Right renal pelvis (tissue), 4 donors: ENCODE measurements at places on chromosomes 3 and 15. TPM values are rescaled to one million over a fixed set of nuclear protein-coding genes. Genes with fewer than 3 reads are reported as not detected.

DNA sequence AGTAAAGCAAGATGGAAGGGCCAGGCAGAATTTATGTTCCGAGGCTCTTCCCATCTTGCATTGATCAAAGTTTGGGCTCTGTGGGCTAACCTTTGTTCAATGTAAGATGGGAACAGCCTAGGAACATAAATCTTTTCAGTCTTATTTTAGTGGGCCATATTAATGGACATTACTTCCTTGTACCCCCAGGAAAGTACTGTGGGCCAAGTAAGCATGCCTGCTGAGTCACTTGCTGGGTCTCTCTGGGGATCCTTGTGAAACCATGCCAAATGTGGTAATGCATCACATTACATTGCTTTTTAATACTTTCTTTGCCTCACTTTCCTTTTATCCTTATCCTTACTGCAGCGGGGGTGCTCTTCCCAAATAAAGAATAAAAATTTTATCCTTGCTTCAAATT, 349.5 kb upstream of the POU1F1 start:
- DNase-seq = no peak

GRCh38 chr3:74789111-74789510, 174.7 kb upstream of the CNTN3 start:
- DNase-seq = no peak

Gene POPDC2
- 2.6 TPM for polyA plus RNA-seq

DNA sequence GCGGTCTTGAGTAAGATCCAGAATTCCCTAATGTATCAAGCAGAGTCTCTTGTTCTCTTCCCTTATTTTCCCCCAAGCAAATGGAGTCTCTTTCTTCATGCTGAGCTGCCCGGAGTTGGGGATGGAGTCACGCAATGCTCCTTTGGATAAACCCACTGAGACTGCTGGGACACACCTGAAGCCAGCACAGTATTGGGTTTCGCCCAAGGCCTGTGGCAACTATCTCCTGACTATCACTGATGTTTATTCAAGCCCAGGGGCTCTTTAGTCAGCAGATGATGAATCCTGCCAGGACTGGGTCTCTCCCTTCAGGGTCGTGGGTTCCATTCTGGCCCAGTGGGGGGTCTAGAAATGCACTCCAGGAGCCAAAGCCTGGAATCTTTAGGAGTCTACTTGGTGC, 11.3 kb downstream of the USF3 start:
- no peak for DNase-seq

DNA sequence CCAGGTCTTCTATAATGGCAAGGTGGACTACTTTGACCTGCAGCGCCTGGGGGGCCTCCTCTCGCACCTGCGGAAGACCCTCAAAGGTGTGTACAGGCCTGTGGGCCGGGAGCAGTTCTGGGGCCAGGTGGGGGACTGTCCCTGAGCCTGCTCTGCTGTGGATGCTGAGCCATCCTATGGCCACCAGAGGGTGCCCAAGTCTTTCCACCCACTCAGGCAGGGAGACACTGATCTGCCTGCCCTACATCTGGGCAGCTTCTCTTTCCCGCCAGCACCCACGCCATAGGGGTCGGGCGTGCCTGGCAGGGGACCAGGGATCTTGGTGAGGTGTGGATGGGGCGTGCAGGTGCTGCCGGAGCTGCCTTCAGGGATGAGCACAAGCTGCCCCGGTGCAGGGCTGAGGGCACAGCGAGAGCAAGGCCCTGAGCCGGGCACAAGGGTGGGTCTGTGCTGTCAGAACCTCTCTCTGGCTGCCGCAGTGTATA, 14.1 kb downstream of the RNF123 start:
- no peak for DNase-seq

Gene REC114
- polyA plus RNA-seq = not detected

DNA sequence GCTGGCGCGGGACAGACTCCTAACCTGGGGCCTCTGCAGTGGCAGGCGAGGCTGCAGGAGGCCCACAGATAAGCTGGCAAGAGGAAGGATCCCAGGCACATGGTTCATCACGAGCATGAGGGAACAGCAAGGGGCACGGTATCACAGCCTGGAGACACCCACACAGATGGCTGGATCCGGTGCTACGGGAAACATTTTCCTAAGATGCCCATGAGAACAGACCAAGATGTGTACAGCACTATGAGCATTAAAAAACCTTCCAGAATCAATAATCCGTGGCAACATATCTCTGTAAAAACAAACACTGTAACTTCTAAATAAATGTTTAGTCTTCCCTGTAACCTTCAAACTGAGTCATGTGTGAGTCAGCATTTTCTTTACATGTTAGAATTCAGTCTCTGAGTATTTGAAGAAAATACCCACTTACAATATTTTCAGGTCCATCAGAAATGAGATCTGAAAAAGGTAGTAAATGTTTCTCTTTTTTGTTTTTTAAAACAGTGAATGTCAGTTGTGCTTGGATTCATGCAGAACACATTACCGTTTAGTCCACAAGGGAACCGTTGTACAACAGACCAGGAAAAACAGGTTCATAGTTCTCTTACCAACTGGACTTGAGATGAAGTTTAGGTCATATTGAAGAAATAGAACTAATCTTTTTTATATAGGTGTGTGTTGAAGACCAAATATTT, 75.9 kb downstream of the BOC start:
- no peak for DNase-seq

Gene ZIC1
- polyA plus RNA-seq = 0.39 TPM

Gene MNS1
- 24.1 TPM for polyA plus RNA-seq

Gene PRICKLE2
- 19.9 TPM for polyA plus RNA-seq

- no peak for DNase-seq
Measured at GRCh38 chr3:141015481-141015880, 35.7 kb upstream of the SPSB4 start.

Gene IGF1R
- 46.5 TPM for polyA plus RNA-seq

DNA sequence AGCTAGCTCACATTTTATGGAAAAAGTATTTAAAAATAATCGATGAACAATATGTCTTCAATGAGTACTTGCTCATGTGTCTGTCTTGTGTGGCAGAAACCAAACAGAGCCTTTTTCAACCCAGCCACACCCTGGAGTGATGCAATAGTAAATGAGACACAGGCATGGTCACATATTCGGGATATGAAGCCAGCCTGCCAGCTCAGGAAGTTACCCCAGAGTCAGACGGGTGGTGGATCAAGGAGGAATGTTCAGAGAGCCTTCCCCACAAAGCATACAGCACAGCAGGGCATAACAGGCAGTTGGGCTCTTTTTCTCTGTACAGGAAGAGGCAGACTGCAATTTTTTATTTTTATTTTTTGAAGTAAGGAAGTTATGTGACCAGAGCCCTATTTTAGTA, 27.3 kb downstream of the LARP6 start:
- no peak for DNase-seq

- no peak for DNase-seq
Measured at GRCh38 chr15:91208371-91208770, 108.3 kb downstream of the SV2B start.

- no peak for DNase-seq
Measured at GRCh38 chr3:9781978-9782603, 10.2 kb downstream of the TADA3 start.

Gene FAH
- polyA plus RNA-seq = 44.2 TPM

- DNase-seq = no peak
Measured at GRCh38 chr3:51224283-51224682, 160.8 kb upstream of the MANF start.

- DNase-seq = no peak
Measured at GRCh38 chr3:77699125-77699691, 659.3 kb downstream of the ROBO2 start.

DNA sequence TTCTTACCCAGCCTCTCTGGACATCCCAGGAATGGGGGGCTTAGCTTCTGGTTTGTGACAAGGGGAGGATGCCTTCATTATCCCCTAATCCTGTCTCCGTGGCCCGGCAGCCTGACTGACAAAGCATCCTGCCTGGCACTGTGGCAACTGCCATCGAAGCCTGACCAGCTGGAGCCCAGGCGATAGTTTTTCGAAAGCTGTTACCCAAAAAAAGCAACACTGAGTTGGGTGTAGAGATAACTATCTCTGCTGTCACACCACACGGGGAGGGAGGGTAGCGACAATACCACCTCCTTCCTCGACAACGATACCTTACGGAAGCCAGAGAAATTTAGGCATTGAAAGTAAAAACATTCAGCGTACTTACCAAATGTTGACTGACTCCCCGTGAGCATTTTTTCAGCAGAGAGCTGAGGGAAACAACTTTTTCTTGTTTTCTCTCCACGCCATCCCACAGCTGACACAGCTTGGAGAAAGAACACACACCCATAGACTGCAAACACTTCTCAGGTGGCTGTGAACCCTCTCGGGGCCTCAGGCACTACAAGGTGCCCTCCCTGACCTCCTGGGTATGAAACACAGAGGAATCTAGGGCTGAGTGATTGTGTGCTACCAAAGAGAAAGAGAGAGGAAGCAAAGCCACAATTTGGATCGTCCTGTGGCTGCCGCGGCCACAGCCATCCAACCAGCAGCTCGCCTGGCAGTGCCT, 361.9 kb upstream of the ICE2 start:
- DNase-seq = no peak

Gene AMT
- 40.5 TPM for polyA plus RNA-seq

Gene VIPR1
- polyA plus RNA-seq = 1.1 TPM

DNA sequence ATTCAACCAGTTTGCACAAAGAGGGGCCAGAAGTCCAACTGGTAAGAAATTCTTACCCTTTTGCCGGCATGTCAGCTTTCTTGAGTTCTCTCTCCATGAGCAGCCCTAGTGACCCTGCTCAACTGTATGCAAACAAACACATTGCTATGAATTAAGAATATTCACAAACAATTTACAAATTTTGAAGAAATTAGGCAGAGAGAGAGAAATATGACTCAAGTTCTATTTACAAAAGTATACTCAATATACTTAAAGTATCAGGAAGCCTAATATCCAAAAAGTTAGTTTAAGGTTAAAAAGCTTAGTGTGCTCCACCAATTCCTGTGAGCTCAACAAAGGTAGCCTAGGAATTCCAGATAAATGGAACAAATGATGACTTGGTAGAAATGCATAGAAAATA, 3.5 kb upstream of the EHHADH start:
- DNase-seq = no peak

- no peak for DNase-seq
Measured at GRCh38 chr15:80873366-80873952, 94.3 kb downstream of the CEMIP start.

Gene ERICH6
- polyA plus RNA-seq = 0.34 TPM

GRCh38 chr15:65259367-65259797, 27.3 kb downstream of the PARP16 start:
- DNase-seq = no peak

DNA sequence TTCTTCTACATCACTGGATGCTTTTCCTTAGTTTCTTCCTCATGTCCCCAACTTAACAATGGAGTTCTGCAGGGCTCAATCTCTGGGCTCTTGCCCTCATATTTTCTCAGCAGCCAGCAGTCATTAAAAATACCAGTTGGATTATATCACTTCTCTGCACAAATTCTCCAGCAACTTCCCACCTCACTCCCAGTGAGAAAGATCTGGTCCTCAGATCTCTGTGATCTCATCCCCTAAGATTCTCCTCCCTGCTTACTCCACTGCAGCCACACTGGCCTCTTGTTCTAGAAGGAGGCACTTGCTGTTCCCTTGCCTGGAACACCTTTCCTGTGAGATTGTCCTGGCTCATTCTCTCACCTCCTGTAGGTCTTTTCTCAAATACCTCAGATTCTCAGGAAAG, 6.1 kb downstream of the ERICH6 start:
- no peak for DNase-seq

- no peak for DNase-seq
Measured at GRCh38 chr15:90248789-90249202, 560 bp upstream of the TTLL13 start.

DNA sequence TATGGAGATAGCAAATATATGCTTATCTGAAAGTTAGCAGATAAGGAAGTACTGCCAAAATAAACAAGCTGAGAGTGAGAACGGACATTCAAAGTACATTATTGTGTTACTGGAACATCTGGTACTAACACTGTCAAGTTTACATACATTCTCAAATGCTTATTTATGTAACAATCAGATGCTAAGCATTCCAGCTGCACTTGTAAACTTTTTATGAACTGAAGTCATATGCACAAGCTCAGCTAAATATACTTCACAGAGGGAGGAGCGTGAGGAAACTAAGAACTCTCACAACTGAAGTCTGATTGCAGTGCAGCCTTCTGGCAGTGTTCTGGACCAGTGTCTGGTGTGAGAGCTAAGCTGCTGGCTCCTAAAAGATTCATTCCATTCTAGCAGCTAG, 223.7 kb upstream of the NANOGP8 start:
- no peak for DNase-seq

Gene TMEM158
- 9.5 TPM for polyA plus RNA-seq

GRCh38 chr3:35404571-35404970, 234.8 kb upstream of the ARPP21 start:
- DNase-seq = no peak

Gene TUSC7
- not detected for polyA plus RNA-seq

GRCh38 chr3:4079339-4080195, 223.6 kb upstream of the SETMAR start:
- DNase-seq = no peak

DNA sequence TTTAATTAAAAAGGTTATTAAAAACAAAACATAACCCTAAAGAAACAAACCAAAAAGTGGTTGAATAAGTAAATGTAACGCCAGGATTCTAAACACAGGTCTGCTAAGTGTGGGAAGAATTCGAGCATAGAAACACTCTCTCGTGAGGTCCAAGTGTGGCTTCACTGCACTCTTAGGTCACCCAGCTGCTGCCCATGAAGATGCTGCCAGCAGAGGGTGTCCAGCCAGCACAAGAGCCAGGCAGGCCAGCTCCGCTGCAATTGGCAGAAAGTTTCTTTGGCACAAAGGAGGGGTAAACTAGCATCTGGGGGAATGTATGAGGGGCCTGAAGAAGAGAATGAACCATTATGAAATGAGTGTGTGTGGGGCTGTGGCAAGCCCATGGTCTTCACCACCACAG, 215.7 kb upstream of the FEZF2 start:
- DNase-seq = no peak

DNA sequence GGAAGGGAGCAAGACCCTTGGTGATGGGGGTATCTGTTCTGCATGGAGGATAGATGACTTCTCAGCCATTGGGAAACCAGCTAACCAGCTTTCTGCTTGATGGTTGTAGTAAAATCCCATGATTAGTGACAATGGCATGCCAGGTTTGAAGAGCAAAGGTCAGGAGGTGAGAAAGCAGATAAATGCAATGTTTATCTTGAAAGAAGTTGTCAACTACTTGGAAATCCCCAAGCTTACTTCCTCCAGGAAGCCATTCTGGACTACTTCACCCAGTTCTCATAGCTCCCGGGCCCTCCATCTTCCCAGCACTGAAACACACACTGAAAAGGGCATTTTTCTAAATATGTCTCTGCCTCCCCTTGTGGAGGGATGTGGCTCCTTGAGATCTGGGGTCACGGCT, 51.3 kb downstream of the SMAD3 start:
- no peak for DNase-seq

DNA sequence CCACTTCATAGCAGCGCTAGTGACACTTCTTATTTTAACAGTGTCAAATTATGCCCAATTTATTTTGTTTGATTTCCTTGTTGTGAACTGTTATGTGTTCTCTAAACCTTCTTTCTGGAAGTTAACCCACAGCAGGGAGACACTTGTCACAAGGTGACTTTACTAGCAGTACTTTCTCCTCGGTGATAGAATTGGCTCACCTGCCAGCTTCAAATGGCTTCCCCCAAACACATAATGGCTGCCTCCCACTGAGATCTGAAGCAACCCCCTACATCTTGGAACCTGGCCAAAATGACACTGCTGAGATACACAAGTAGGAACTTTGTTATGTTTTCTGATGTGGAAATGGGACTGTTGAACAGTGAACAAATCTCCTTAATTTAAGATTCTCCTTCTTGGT, 238.8 kb upstream of the DPH6 start:
- no peak for DNase-seq

Gene MAGEF1
- polyA plus RNA-seq = 106 TPM

- no peak for DNase-seq
Measured at GRCh38 chr3:134651347-134652041, 672 bp upstream of the KY start.
